SHP77 (cell line): ENCODE measurements at places on chromosomes 6 and 20.

DNA sequence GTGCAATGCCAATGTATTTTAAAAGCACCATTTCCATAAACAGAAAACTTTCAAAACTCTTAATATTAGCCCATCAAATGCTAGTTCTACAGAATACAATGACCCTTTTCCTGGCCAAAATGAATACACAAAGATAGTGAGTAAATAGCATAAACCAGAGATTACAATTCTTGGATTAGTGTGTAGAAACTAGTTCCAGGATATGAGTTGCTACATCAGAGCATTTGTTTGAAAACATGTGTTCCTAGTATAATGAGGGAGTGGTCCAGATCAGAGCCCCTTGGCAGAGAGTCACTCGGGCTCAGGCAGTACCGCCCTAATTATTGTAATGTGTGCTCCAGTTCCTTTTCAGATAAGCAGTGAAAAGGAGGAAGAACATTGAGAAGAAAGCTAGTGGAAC is 63.7 kb upstream of the COL21A1 start:
- DNase-seq, result no peak

- DNase-seq, result no peak
Measured at GRCh38 chr20:2879146-2879545, 5.9 kb downstream of the PTPRA start.

- DNase-seq, result no peak
Measured at GRCh38 chr6:111806165-111806547, 67.1 kb downstream of the FYN start.

DNA sequence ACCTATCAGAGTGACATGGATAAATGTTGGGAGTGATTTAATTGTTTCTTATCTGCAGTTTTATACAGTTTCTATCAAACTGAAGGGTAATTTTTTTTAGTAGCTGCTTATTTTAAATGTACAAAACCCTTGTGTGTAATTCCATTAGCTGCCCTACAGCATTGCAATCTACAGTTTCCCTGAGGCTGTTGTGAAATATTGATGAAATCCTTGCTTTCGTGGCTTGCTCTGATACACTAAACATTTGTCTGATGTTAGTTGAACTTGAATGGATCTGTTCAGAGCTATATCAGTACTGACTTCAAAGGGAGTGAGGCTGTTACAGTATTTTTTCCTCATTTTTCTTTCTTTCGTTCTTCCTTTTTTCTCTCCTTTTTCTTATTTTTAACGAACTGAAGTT is 255.4 kb downstream of the TSHZ2 start:
- no peak for DNase-seq

DNA sequence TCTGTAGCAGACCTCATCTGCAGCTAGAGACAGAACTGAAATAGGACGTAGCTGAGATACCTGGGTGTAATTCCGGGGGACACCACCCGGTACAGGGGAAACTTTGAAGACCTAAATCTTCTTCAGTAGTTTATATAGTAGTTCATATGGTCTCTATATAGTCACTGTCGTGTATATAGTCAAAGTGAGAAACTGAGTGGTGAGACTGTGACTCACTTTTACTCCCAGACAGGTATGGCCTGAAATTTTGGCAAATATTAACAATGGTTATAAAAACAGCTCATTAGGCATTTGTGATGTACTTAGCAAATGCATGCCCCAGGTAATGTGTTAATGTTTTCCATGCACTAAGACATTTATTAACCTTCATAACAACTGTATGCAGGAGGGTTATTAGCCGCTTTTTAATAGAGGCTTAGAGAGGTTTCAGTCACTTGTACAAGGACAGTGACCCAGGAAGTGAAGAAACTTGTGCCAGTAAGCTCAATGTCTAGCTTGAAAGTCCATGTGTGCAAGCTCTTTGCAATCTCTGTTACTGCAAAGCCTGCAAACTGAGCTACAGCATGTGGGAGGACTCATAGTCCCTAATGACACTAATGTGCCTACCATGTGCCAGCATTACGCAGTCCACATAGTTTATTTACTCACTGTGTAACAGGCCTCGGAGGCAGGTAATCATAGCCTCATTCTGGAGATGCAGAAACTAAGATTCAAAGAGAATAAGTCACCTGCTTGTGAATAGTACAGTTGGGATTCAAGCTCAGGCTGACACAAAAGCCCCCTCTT is 165.4 kb upstream of the CHD6 start:
- no peak for DNase-seq

GRCh38 chr6:19905584-19905983 is 68.4 kb downstream of the ID4 start:
- DNase-seq, result no peak

DNA sequence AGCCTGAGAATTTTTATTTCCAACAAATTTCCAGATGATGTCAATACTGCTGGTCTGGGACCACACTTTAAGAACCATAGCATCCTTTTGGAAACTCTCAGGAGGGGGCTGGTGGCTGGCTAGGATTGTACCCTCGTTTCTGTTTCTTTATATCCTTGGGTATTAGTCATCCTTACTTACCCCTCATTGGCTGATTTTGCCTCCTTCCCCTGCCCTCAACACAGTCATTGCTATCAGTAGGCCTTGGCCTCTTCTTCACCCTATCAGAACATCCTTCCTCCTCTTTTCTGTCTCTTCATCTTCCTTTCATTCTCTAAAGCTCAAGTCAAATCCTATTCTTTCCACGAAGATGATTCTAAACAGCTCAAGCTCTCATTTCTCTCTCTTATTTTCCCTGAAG is 148.5 kb downstream of the ELOVL4 start:
- no peak for DNase-seq

DNA sequence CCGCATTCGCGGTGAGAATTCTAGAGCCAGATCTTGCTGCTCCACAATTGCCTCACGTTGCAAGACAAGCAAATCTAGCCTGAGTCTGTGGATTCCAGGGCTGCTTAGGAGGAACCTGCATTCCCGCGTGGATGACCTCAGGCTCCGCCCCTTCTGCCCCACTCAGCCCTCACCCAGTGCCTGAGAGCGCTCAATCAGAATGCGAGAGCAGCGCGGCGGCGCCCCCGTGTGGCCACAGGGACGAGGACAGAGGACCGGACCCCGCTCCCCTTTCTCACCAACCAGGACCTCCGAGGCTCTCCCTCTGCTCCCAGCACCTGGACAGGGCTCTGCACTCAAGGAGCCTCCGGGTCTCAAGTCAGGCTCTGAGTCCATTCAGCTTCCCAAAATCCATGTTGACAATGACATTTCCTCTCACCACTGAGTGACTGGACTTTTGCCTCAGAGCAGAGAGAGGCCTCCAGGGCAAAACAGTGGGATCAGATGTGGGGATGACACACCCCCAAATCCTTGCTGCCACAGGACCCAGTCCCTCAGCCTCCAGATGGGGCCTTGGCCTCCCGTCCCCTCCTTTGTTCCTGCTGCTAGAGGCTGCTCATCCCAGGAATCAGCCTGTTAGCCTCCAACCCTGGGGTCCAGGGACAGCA is 52.0 kb downstream of the RPP21 start:
- DNase-seq, result peak; percentile 70

GRCh38 chr6:9062596-9062995 is 627.3 kb upstream of the SLC35B3 start:
- DNase-seq, result no peak

DNA sequence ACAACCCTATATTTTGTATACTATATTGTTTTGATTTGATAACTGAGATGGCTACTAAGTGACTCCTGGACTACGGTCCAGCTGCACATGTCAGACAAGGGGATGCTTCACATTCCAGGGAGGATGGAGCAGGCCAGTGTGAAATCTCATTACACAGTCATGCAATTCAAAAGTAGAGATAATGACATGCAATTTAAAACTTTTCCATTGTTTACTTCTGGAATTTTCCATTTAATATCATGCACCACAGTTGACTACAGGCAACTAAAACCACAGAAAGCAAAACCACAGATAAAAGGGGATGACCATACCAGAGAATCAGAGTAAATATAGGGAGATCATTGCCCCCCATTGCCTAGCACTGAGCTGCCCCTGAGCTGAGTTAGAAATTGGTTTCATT is 366.4 kb downstream of the BTBD9 start:
- DNase-seq, result no peak
